NCI-H1105 (cell line): ENCODE measurements at places on chromosomes 6 and 20.
A peak's percentile ranks its signal among the peaks of the same experiment; 100 is the strongest.

GRCh38 chr6:79568996-79569395 is 31.8 kb upstream of the LCA5 start:
- DNase-seq: no peak

- DNase-seq: peak; percentile 7
Observed at GRCh38 chr6:170096191-170096802, 194.6 kb downstream of the DLL1 start.

- peak; percentile 81 for DNase-seq
Observed at GRCh38 chr6:28266962-28267694, at the start of gene ZSCAN26. Gene ZSCAN26 (plus strand): TSS chr6:28267143. CDS start chr6:28271920, 4,777 bp downstream.

DNA sequence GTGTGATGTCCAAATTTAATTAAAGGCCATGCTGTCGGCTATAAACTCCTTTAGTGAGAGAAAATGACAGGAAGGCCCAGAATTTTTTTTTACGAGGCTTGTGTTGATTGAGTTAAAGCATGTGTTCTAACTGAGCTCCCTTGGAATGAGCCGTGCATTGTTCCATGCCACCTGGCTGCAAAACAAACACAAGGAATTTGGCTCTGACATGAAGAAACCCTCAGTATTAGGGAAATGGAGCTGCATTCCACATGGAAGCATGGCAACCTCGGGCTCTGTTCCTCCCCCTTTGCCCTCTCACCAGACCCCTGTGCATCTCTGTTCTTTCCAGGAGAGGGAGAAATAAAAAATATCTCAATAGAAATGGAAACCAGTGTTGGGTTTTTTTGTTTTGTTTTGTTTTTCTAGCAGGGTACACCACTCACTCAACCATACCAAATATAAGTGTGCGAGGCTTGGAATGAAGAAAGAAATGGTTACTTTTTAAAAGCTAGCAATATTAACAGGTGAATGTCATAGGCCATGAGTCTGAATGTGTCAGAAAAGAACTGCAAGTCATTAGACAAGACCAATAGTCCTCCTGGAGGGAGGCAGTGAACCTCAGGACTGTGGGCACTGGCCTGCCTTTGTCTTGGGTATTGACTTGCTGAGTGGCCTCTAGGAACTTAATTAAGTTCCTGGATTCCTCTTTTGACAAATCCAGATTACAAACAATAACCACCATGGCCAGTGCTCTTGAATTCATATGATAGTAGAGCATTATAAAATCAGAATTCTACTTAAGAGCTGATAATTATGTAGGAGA is 935.1 kb downstream of the KIF16B start:
- DNase-seq: peak; percentile 30

GRCh38 chr6:149809798-149810197 is 54.4 kb downstream of the LRP11 start:
- no peak for DNase-seq

DNA sequence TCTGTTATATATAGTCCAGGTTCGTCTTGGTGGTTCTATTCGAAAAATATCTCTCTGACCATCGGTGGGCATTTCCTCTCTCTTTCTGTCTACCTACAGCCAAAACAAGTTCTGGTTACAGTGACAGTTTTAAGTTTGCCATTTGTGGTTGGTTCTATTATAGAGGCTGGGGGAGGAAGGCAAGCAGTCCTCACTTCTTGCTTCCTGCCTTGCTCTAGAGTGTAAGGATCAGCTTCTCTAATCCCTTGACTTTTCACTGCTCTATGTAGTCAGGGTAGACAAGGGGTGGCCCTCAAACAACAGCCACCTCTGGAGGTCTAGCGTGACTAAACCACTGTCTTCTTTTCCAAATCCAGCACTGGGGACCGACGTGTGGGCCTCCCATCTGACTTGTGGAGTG is 16.1 kb downstream of the E2F3 start:
- no peak for DNase-seq

DNA sequence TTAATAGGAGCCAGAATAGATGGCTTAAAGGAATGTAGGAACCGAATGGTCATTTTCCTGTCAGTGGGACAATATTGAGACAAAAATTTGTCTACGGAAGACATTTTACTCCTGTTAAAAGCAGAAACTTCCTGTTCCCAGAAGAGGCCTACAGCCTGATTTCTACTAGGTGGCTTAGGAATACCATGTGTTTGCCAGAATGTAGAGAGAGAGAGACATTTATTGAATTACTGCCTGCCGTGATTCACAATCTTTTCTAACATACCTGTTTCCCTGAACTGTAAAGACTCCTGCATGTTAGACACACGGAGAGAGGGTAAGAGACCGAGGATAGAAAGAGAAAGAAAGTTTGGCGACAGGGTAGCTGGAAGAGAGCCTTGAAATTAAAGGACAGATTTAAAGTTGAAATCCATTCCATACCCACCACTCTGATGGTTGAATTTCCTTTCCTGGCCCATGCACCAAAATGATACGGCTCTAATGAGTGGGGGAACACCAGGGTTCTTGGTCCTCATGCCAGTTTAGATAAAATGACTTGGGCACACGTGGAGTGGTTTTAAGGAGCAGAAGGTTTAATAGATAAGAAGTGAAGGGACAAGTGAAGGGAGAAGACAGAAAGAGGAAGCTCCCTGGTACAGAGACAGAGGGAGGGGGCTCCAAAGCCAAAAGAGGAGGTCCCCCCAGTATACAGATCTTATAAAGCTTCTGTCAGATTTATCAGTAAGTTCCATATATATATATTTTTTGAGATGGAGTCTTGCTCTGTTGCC is 22.5 kb downstream of the NCOA3 start:
- no peak for DNase-seq

DNA sequence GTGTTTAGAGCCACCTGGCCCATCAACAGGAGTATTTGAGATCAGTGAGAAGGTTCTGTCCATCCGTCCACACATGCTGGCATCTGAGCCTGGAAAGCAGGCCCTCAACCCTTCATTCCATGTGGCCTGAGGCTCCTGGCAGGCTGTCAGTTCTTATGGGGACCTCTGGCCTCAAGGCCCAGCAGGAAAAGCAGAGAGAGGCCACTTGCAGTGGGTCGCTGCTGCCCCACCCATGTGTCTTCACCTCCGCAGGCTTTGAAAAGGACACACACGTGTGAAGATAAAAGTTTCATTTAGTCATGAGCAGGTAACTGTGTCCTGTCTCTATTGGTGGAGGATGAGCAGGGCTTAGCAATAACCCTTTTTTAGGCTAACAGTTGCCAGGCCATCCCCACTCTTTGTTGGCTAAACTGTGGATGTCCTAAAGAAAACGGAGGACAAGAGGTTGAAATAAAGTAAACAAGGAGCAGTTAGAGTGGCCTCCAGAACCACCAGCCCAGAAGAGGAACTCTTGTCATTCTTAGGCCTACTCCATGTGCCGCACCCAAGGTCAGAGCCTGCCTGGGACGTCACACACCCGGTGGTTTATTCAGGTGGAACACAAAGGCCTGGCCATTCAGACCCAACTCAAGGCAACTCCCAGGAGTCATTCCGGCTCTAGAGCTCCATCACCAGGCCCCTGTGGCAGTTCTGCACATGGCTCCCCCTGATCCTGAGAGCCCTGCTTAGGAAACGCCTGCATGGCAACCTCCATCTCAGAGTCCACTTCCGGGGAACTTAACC is 143.4 kb upstream of the CST7 start:
- no peak for DNase-seq

GRCh38 chr6:85126485-85127167 is 323.3 kb upstream of the NT5E start:
- no peak for DNase-seq

GRCh38 chr20:38460040-38460623 is 12.5 kb upstream of the RALGAPB start:
- DNase-seq: peak; percentile 54

- DNase-seq: no peak
Observed at GRCh38 chr6:66605971-66606370, 898.9 kb upstream of the EYS start.

- DNase-seq: no peak
Observed at GRCh38 chr6:138685257-138685656, 88.3 kb upstream of the CCDC28A start.

GRCh38 chr6:136326038-136326553 is 36.5 kb upstream of the BCLAF1 start:
- DNase-seq: peak; percentile 15

GRCh38 chr6:53539561-53539960 is 5.3 kb downstream of the GCLC start:
- no peak for DNase-seq

DNA sequence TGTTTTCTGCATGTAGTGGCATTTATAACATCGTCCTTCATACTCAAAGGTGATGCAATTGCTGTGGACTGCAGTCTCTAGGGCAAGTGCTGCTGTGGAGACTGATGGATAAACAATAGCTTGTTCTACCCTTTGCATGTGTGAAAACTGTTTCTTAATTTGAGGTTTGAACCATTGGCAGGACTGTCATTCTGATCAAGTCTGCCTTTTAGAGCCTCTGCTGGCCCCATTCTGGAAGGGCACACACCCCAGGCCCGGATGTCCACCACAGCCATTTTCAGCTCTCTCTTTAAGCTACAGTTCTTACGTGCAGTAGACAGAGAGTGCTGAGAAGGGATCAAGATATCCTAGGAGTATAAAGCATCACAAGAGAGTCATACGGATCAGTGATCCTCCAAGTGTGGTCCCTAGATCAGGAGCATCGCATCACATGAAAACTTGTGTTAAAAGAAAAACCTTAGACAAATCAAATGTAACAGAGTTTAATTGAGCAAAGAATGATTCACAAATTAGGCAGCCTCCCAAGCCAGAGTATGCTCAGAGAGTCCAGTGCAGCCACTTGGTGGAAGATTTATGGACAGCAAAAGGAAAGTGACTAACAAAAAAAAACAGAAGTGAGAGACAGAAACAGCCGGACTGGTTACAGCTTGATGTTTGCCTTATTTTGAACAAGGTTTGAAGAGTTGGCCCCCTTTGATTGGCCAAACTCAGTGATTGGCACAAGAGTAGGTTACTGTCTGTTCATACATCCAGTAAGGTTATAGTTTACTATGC is 52.0 kb downstream of the FRK start:
- no peak for DNase-seq
